ENCODE measurements at places on chromosomes 2 and 18. TPM values are rescaled to one million over a fixed set of nuclear protein-coding genes. Genes with fewer than 3 reads are reported as not detected.

- peak; percentile 47 for DNase-seq
These were observed 82.6 kb downstream of the PKP4 start for GRCh38 chr2:158539176-158540005.

DNA sequence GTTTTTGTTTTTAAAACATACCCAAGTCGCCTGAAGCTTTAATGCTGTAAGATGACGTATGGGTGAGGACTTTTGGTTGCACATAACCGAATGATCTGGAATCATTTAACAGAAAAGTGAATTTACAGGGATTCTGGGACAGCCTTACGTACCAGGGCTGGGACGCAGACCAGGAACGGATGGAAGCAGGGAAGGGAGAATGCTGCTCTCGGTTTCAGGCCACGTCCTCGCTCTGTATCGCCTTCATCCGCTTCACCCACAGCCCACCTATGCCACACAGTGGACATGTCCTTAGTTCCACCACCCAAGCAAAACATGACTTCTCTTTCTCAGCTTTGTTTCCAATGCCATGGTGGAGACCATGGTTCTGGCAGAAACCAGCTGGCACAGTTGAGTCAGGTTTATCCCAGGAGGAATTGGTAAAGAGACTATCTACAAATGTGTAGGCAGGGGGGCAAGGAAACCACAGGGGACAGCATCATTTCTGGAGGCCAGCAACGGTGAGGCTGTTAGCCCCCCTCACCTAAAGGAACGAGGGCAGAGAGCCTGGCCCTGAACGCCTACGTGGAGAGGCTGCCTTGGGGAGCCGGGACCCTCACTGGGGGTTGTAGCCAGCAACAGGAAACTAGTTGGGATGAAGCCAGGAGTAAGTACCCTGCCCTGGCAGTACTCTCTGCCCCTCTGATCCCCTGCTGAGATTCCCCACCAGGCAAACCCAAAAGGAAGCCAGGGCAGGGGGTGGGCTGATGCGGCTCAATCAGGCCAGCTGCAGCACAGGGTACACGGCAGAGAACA is 132.5 kb downstream of the NDUFA10 start:
- no peak for DNase-seq

The ABHD1 gene
- total RNA-seq = not detected

GRCh38 chr2:133802409-133803039 is 234.3 kb upstream of the NCKAP5 start:
- DNase-seq = no peak

DNA sequence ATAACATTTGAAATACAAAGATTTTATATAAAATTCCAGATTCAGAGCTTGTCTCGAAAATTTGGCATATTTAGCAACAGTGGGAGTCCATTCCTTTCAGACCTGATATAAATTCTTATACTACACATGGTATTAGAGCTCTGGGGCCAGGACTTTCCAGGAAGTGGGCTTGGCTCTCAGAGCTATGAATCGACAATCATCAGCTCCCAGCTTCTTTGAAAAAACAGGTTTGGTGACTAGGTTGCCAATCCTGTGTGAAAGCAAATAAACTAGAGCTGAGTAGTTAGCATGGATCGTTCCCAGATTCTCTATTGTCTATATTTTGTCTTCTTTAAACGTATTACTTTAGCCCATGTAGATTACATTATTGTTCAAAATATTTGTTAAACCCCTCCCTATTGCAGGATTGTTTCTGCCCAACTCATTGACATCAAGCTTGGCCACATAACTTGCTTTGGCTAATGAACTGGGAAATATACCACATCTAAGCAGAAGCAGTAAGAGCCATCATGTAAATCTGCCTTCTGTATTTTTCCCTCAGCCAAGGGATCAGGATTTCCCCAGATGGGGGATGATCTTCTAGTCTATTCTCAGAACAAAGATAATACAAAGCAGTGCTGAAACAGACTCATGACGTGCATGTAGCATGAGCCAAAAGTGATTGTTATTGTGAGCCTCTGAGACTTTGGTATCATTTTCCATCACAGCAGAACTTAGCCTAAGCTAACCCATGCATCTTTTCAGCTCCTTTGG is 105.4 kb downstream of the KCNH7 start:
- DNase-seq = no peak

- DNase-seq = no peak
These were observed 667.6 kb downstream of the STK39 start for GRCh38 chr2:167579826-167580225.

The NAT8 gene
- total RNA-seq = not detected
